ENCODE measurements at places on chromosomes 6 and 20.
A peak's percentile ranks its signal among the peaks of the same experiment; 100 is the strongest.

- no peak for DNase-seq
These were observed 46.2 kb downstream of the TTI1 start for GRCh38 chr20:37986873-37987601.

GRCh38 chr6:161068321-161068741, 76.8 kb downstream of the MAP3K4 start:
- no peak for DNase-seq

DNA sequence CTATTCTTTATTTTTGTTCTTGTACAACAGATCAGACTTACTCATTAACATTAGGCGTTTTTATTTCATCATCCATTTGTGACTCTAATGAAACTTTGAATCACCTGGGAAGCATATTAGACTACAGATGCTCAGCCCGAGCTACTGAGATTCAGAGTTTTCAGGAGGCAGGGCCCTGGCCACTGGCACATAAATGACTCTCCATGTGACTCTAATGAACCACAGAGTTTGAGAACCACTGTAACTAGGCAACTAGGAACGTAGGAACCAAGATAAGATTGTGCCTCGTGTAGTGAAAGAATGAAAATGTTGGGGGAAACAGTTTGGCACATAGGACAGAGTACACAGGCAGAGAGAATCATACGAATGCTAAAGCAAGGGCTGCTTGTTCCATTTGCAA, 405.9 kb upstream of the BTBD3 start:
- no peak for DNase-seq

- DNase-seq: peak; percentile 31
These were observed 168.9 kb upstream of the CENPW start for GRCh38 chr6:126170978-126171382.

DNA sequence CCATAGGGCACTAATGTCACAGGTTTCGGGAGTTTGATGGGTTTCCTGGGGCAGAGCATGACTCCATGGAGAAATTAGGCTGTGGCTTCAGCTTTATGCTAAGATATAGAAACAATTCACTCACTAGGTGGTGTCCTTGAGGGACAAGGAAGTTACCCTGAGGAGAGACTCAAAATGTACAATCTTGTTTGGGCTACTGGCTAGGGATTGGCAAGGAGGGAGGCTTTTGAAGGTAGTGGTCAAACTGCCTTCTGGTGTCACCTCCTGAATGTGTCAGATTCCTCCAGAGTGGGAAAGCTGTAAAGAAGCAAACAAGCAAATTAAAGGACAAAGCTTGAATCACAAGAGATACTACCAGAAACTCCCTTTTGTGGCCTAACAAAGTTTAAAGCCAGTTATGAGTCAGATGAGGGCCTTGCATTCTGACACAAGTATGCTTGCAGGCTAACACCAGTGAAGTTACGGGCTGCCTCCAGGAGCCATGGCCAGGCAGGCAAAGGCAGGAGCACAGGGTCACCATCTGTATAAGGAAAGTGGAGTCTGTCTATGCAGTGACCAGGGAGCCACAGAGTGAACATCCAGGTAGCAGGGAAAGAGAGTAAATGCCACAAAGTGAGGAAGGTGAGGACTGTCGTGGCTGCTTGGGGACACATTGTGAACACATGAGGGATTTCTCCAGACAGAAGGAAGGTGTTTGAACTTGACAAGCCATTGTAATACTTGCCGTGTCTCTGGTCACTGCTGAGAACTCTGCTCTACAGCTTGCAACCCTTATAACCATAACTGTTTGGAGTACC, 107.7 kb upstream of the DTNBP1 start:
- no peak for DNase-seq

DNA sequence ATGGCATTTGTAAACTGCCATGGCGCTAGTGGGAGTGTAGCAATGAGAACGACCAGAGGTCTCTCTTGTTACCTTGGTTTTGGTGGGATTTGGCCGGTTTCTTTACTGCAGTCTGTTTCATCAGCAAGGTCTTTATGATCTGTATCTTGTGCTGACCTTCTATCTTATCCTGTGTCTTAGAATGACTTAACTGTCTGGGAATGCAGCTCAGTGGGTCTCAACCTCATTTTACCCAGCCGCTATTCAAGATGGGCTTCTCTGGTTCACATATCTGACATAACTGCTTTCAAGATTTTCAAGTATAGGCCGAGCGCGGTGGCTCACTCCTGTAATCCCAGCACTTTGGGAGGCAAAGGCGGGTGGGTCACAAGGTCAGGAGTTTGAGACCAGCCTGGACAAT, 1.9 kb upstream of the SFT2D1 start:
- no peak for DNase-seq

DNA sequence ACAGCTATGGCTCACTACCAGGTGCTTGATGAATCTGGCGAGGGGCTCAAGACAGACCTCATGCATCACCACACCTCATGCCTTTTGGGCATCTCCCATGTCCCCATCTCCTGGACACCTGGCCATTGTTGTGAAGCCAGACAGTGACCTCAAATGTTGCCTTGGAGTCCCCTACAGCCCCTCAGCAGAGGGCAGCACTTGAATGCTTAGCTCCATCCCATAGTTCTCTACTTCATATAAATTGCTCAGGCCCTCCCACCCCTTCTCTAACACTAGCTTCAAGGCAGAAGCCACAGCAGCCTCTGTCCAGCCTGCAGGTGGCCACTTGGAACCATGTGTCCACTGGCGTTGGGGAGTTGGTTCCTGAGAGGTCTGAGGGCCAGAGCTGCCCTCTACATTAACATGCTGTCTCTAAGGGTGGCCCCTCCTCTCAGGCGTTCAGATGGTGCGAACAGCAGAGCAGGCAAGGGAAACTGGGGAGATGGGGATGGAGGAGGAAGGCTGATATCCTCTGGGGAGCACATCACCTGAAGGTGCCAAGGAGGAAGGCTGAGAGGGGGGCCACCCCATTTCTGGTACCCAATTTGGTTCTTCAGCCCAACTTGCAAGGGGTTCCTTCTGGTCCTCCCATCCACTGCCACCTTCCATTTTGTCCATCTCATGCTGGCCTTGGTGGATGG, 31.3 kb downstream of the MOCS1 start:
- no peak for DNase-seq

DNA sequence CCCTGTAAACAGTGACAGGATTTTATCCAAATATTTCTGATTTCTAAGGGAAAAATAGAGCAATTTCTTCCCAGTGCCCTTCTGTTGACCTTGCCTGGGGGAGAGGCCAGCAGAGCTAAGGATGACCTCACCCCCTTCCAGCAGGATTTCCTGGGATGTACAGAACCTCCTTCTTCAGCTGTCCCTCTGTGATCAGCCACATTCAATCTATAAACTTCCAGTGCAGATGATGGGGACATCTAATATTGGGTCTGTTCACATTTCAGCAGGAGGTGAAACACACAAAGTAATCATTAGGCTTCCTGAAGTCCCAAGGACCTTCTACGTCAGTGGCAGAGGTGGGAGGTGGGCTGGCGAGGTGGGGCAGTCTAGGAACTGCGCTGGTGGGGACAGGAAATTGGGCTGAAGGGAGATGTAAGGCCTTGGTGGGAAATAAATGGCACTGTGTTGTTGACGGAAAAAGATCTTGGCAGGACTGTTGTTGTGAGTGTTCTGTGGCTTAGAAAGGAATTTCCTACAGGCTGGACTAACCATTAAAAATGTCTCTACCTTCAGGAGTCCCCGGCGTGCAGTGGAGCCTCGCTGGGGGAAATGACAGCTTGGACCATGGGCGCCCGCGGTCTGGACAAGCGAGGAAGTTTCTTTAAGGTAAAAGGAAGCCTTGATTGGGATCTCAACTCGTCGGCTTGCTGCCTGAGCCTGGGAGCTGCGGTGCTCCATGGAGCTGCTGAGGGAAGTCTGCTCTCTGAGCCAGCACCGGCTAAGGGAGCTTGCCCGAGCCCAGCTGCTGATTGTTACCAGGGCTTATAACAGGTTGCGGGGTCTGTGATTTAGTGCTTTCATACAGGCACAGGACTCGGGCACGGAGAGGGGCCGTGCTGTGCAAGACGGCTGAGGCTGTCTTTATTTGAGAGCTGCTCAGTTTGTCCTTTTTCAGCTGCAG, 127.9 kb upstream of the NAA20 start:
- DNase-seq: no peak

GRCh38 chr6:56890683-56891429, 64.1 kb upstream of the BEND6 start:
- DNase-seq: peak; percentile 12

DNA sequence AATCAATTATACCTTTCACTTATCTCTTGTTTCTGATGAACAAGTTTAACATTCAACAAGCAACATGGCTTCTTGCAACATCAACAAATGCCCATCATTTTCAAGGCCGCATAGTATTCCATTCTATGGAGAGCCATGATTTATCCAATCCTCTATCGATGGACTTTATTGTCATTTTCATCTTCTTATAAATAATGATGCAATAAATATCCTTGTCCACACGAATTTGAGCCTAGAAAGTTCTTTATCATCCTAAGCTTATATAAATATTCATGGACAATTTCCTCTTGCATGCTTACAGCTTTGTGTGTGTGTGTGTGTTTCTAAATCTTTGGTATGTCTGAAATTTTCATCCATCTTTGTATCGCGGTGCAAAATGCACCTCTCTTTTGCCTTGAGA, 29.1 kb downstream of the TOX2 start:
- DNase-seq: no peak

DNA sequence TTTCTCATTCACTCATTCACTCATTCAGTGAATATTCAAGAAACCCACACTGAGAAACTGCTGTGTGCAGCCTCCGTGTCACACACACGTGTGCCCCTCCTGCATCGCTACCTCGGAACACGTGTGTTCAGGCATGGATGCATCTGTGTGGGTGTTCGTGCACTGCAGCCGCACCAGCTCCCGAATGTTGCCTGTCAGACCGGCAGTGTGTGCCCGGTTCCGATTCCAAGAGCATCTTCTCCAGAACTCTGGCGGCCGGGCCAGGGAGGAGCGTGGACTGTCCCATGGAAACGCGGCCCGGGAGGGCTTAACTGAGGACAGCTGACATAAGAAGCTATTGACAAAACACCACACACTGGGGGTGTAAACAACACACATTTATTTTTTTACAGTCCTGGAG, 216.0 kb downstream of the DLL1 start:
- no peak for DNase-seq

- no peak for DNase-seq
These were observed 120.0 kb downstream of the FOXC1 start for GRCh38 chr6:1729750-1730140.

GRCh38 chr20:35199740-35200139, 26.8 kb upstream of the MMP24 start:
- no peak for DNase-seq

- DNase-seq: no peak
These were observed 65.7 kb upstream of the PTGIS start for GRCh38 chr20:49633643-49634042.

GRCh38 chr6:109055771-109056235, 38.8 kb downstream of the SESN1 start:
- no peak for DNase-seq

DNA sequence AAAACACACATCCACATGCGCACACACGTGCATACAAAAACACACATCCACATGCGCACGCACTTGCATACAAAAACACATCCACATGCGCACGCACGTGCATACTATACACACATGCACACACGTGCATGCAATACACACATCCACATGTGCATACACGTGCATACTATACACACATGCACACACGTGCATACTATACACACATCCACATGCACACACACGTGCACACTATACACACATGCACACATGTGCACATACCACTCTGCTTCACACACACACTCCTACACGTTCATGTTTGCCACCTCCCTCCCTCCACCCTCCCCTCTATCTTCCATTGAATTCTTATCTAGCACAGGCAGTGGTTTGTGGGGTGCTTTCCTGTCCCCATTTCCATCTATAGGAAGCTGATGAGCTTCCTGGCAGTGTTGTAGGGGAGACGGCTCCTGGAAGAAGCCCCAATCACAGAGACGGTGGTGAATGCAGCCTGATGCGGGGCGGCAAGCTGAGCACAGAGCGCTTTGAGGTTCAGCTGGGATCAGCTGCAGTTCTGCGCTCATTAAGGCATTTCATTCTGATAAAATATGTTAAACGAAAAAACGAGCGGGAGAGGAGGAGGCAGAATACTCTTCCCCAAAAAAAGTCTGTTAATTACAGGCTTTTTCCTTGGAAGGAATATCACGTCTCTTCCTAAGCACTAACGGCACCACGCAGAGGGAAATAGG, 287.7 kb downstream of the TAF4 start:
- no peak for DNase-seq

- no peak for DNase-seq
These were observed 1.1 kb upstream of the SAPCD1 start for GRCh38 chr6:31761343-31761742.

DNA sequence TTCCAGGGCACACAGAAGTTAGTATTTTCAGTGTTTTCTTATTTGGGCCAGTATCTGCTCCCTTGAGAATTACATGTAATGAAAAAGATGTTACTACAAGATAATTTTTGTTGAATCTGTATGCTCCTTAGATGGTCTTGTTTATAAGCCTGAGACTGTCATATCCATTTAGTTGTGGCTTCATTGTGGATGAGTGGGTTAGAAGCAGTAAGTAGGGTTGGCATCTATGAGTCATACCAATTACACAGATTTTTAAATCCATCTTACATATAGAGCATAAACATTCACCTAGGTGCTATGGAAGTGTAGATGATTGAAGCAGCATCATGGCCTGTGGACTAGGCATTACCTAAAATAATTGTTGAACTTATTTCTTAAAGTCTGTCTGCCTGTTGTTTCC, 13.5 kb upstream of the BAG2 start:
- no peak for DNase-seq

- no peak for DNase-seq
These were observed at the start of gene TFAP2C for GRCh38 chr20:56628873-56629463. TSS of gene TFAP2C (plus strand) at chr20:56629306. CDS start at chr20:56629545, 239 bp downstream.

- no peak for DNase-seq
These were observed 139.0 kb downstream of the IMPG1 start for GRCh38 chr6:75933387-75933975.

DNA sequence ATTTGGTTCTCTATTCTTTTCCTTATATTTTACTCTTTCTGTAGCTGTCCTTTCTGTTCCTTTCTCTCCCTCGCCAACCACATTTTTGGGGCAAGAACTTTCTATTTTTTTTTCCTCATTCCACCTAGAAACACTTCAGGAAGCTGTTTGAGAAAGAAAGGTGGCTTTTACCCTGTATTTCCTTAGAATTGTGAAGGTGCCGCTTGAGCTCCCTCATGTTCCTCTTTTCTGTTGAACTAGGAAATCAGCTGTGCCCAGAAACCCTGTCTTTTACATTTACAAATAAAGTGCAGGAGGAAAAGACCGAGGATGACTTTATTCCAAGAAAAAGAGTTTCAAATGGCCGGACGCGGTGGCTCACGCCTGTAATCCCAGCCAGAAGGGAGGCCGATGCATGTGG, 38.2 kb downstream of the OR2B2 start:
- no peak for DNase-seq

GRCh38 chr6:7243179-7243981, 69.6 kb downstream of the SSR1 start:
- DNase-seq: peak; percentile 38

DNA sequence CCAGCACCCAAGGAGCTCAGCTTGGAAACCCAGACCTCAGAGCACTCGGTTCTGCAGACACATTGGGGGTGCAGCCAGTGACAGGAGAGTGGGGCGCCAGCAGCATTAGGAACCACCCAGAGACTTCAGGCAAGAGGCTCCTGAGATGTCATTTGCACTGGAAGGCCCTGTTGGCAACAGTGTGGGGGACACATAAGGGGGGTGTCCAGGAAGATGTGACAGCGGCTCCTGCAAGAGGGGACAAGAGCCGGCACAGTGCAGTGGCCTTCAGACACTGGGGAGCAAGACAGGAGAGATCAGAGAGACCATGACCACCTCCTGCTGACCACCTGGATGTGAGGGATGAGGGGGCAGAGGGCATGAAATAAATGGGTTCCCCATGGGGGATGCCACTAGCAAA, 207.1 kb upstream of the SNX9 start:
- DNase-seq: no peak

- DNase-seq: no peak
These were observed 31.1 kb upstream of the RNF24 start for GRCh38 chr20:4046311-4046924.
